Suppressor macrophage (primary cell): ENCODE measurements at places on chromosomes 1 and 21.
A peak's percentile ranks its signal among the peaks of the same experiment; 100 is the strongest.

DNA sequence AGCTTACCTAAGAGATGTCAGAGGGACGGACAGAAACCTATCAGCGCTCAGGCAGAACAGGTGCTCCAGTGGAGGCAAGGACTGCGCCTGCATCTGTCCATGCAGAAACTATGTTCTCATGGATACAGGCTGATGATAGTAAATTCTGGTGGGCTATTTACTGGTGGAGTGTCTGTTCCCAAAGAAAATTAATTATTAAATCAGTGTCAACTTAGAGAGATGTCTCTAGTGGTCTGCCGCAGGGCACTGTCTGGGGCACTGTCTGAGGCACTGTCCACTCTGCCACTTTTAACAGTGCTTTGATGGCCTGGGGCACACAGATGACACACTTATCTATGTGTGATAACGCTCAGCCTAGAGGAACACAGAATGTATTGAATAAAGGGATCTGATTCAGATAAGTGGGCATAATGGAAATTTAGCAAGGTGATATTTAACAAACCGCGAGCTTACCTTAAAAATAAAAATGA is 148.1 kb downstream of the RGS7 start:
- no peak for DNase-seq

GRCh38 chr21:31554511-31555022 is 104.9 kb upstream of the SOD1 start:
- DNase-seq: peak; percentile 14

- no peak for DNase-seq
These were observed 71.8 kb downstream of the DUSP10 start for GRCh38 chr1:221670081-221670480.

DNA sequence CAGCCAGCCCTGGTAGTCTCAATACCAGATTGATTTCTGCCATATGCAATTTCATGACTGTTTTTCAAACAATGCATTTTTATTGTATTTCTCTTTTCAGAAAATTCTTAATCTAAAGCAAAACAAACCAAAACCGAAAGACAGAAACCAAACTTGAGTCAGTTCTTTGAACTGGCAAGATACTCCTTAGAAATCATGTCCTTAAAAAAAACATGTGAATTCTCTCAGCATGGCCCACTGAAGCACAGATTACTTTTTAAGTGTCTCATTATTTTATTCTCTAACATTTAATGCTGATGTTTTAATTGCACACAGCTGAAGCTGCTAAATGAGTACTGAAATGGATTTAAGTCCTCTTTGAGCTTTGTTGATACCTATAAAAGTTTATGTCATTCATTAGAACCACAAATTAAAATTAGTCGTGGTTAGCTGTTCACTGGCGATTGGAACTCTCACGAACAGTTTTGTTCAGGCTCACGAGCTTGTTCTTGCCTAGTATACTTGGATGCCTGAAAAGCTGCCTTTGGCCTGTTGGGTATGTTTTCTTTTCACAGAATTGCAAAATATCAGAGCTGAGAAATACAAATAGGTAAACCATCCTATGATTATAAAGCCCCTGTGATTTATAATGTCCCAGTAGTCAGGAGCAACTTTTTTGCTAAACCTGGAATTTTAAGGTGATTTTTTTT is 87.5 kb downstream of the CAMTA1 start:
- DNase-seq: no peak

GRCh38 chr1:232853994-232854797 is 49.0 kb downstream of the MAP10 start:
- DNase-seq: no peak

- no peak for DNase-seq
These were observed 197.0 kb upstream of the UBE2U start for GRCh38 chr1:64006276-64007051.

DNA sequence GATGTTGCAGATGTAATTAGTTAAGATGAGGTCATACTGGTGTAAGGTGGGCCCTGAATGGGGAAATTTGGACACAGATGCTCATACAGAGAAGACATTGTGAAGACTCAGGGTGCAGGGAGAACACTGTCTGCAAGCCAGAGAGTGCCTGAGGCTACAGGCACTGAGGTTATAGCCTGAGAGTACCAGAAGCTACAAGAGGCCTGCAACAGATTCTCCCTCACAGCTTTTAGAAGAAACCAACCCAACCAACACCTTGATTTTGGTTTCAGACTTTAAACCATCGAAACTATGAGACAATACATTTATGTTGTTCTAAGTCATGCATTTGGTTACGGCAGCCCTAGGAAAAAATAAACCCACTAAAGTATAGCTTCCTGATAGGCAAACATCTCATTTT is 321.7 kb upstream of the USP25 start:
- no peak for DNase-seq

DNA sequence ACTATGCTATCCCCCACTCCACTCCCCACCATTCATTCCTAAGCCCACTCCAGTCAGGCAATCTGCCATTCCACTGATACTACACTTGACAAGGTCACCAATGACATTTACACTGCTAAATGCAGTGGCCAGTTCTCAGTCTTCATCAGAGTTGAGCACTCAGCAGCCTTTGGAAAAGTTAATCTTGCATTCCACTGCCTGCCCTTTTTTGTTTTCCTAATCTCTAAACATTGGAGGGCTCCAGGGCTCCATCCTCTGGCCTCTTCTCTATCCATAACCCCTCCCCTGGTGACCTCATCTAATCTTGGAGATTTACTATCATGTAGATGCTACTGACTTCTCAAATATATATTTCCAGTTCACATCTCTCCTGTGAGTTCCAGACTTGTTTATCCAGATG is 70.9 kb upstream of the S1PR1 start:
- no peak for DNase-seq

- no peak for DNase-seq
These were observed 641.0 kb downstream of the PLPP3 start for GRCh38 chr1:55938376-55938850.

DNA sequence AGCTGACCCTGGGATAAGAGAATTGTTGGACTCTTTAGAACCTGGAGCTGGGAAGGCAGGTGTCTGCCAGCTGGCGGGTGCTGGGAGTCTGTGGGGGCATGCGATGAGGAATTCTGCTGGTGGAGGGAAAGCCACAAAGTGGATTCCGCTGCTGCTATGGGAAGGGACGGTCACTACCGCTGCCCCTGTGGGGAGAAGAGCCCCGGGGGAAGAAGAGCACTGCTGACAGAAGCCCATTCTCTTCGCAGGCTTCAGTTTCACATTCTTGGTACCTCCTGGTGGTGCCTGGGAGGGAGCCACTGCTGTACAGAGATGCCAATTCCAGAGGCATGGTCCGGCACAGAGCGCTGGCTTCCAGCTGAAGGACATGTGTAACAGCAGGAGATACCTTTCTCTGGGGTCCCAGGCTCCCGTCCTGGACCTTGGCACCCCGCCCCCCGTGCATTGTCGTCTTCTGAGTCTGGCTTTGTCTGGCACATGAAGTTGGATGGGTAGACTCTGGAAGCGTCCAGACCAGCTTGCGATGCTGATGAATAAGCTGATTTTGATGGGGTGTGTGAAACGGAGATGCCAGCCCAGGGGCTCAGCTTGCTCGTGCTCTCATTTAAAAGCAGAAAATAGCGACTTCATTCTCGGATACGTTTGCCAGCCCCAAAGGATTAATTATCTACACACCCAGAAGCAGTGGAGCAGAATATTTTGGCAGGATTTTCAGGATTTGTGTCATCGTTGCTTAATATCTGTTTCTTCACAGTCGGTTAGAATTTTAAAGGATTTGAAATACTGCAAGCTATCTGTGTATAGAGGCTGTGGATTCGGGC is 13.2 kb downstream of the PDXK start:
- DNase-seq: no peak

DNA sequence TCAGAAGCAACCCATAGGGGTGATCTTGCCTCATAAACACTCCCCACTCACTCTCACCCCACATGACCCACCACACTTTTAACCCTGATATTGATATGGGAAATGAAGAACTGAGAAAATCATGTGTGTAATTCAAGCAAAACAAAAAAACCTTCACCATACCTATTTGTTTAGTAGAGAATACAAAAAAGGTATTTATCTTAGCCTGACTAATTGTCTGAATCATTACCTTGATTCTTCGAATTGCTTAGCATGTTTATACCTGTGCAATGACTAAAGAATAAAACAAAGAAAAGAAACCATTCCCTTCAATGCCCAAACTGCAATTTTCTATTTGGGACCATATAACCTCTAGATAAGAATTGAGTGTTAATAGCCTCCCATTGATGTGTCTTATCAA is 1.8 kb downstream of the CLDN17 start:
- DNase-seq: no peak
